ENCODE measurements at places on chromosomes 2 and 18.

DNA sequence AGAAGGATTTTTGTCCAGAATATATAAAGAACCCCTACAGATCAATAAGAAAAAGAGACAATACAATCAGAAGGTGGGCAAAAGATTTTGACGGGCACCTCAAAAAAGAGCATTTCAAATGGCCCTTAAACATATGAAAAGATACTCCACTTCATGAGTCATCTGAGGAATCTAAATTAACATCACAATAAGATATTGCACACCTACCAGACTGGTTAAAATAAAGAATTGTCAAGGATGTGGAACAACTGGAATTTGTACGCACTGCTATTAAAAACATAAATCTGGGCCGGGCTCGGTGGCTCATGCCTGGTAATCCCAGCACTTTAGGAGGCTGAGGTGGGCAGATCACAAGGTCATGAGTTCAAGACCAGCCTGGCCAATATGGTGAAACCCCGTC is 17.0 kb upstream of the NCOA1 start:
- no peaks in the 10 kb centered on the region for H3K4me1 ChIP-seq
- H3K4me3 ChIP-seq: no peak overlapping the region
- H3K36me3 ChIP-seq: no peaks in the 10 kb centered on the region
- H3K27me3 ChIP-seq: no peaks in the 10 kb centered on the region
- no peak for DNase-seq

GRCh38 chr2:98501223-98501622 is 56.6 kb downstream of the INPP4A start:
- no peak overlapping the region for H3K4me3 ChIP-seq
- H3K4me1 ChIP-seq: peaks cover 40% of the 10 kb centered on the region
- H3K27me3 ChIP-seq: no peaks in the 10 kb centered on the region

- H3K27me3 ChIP-seq: peaks cover 2% of the 10 kb centered on the region
- no peak overlapping the region for H3K4me3 ChIP-seq
- H3K36me3 ChIP-seq: no peaks in the 10 kb centered on the region
These were observed 1249.2 kb upstream of the ZEB2 start for GRCh38 chr2:145769011-145769716.

DNA sequence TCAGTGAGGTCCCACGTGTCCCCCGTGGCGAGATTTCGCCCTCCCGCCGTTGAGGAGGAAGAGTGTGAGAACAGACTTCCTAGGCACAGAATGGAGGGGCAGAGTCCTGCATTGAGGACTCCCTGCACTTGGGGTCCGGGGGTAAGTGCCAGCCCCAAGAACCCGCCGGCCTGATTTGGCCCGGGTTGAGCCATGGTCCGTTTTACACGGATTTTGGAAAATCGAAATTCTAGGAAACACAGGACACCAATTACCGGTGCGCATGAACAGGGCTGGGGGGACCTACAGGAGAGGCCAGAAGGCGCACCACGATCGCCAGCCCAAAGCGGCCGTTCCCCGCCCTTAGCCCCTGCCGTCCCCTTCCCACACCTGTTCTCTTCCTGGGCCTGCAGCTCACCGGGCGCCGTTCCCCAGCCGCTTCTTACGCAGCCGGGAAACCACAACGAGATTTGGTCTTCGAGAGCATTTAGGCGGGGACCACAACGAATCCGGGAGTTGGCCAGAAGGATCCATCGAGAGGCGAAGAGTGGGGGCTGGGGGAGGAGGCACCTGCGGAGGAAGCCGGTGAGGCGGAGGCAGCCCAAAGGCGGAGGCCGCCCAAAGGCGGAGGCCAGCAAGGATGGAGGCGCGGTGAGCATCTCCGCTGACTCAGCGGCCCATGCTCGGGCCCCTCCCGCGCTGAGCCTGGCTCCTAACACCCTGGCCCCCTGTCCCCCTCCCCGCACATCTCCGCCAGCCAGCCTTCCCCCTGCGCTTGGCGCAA is 464 bp upstream of the TLX2 start:
- H3K36me3 ChIP-seq: no peaks in the 10 kb centered on the region
- no peak overlapping the region for H3K27ac ChIP-seq
- peaks cover 65% of the 10 kb centered on the region for H3K27me3 ChIP-seq
- H3K4me1 ChIP-seq: peaks cover 31% of the 10 kb centered on the region

DNA sequence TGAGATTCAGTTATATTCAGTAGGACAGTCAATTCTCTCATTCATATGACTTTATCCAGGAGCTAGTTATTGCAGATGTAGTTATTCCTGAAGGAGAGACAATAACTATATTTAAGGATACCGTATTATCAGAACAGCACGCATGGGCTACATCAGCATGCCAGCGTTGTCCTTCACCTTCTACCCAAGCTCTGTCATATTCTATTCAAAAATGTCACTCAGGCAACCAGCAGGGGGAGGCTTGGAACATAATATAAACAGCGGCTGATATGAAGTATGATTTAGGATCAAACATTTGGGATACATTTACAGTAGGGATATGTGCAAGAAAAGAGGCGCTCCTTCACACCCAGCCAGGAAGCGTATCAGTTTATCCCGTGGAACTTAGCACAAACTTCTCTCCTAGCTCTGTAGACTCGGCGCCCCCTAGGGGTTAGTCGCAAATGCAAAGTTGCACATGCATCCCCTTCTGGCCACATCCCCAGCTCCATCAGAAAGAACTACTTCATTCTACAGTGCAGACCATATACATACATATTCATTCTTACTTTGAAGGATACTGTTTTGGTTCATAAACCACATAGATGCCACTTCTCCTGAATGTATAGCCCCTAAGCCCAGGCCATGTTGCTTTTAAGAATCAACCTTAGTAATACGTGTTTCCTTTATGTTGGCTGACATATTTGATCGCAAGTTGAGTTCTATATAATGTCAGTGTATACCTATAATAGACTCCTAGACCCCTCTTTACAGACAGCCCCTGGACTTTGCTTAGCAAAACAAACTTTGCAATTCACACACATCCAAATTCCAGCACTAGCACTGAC is 759.4 kb downstream of the ADCYAP1 start:
- peak; percentile 4 for DNase-seq
- H3K27me3 ChIP-seq: no peaks in the 10 kb centered on the region
- no peaks in the 10 kb centered on the region for H3K36me3 ChIP-seq
- no peaks in the 10 kb centered on the region for H3K4me1 ChIP-seq
- no peak overlapping the region for H3K4me3 ChIP-seq

GRCh38 chr2:59691518-59692190 is 861.8 kb downstream of the BCL11A start:
- H3K4me1 ChIP-seq: no peaks in the 10 kb centered on the region
- H3K4me3 ChIP-seq: no peak overlapping the region
- DNase-seq: no peak
- H3K27ac ChIP-seq: no peak overlapping the region
- H3K36me3 ChIP-seq: no peaks in the 10 kb centered on the region

DNA sequence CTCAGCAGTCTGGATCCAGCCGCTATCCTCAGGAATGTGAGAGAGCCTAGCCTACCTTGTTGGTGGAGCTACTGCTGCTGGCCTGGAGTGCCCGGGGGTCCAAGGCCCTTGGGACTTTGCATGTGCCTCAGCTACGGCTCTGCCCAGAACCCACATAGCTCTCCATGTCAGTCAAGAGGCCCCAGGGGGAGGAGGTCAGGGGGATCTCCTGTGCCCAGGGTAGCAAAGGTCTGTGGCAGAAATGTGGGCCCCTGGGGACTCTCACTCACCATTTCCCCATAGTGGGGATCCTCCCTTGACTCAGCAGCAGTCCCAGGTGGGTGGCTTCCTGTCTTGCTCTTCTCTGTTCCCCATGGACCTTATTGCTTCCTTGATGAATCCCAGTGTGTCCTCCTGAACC is 342.7 kb upstream of the CHAC2 start:
- no peaks in the 10 kb centered on the region for H3K27me3 ChIP-seq
- no peak overlapping the region for H3K4me3 ChIP-seq
- H3K27ac ChIP-seq: no peak overlapping the region
- H3K36me3 ChIP-seq: no peaks in the 10 kb centered on the region
- no peaks in the 10 kb centered on the region for H3K4me1 ChIP-seq

DNA sequence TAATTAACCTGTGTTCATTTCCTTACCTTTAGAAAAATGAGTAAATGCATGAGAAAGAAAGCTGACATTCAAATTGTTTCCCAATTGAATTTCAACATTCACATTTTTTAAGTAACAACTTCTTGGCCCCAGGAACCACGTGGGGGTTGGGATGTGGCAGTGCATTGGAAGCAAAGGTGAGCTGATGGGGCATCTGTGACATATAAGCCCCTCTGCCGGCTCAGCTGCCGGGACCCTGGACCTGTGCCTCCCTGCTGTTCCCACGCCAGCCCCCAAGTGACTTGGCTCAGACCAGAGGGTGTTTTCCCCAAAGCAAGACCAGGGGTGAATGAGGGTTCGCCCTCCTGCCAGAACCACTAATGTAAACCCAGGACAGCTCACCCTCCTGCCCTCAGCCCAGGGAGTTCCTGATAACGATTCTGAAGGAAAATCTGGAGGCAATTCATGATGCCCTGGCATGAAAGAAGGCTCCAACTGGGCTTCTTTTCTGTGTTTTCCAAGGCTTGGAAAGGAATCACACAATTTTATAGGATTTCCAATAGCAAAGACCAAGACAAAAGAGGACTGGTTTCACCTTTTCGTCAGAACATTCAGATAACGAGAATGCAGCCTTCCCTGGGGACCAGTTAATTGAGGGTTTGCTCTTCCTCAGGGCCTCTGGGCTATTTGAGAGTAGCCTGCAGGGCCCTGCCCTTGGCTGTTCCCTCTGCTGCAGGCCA is 193.2 kb upstream of the TWIST2 start:
- H3K36me3 ChIP-seq: no peaks in the 10 kb centered on the region
- H3K4me1 ChIP-seq: no peaks in the 10 kb centered on the region
- no peaks in the 10 kb centered on the region for H3K27me3 ChIP-seq
- H3K27ac ChIP-seq: no peak overlapping the region

- no peak overlapping the region for H3K27ac ChIP-seq
- H3K4me1 ChIP-seq: no peaks in the 10 kb centered on the region
- no peaks in the 10 kb centered on the region for H3K36me3 ChIP-seq
- H3K4me3 ChIP-seq: no peak overlapping the region
These were observed 161.9 kb upstream of the EPAS1 start for GRCh38 chr2:46135228-46135855.

DNA sequence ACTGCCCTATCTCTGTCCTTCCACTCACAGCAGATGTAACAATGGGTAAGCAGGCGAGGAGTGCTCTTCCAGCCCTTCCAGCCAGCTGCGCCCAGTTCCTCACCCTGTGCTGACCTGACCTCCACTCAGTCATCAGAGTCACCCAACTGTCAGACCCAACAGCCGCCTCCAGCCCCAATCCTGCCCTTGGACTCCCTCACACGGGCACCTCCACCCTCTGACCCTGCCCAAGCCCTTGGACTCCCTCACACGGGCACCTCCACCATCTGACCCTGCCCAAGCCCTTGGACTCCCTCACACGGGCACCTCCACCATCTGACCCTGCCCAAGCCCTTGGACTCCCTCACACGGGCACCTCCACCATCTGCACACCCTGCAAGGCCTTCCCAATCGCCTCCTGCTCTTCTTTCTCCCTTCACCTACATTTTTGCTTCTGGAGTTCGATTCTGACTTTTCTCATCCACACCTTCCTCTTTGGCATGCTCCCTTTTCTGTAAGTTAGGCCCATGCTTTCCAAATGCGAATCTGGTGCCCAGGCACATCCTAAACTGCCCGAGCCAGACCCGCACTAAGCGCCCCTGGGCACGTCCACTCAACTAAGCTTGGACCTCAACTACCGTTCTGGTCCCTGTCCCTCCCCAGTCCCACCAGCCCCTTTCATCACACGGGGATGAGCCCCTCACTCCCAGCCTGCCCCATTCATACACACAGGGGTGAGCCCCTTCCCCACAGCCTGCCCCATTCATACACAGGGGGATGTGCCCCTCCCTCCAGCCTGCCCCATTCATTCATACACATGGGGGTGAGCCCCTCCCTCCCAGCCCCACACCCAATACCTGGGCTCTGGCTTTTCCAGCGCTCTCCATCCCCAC is 15.9 kb downstream of the EIPR1 start:
- no peak overlapping the region for H3K27ac ChIP-seq
- H3K4me3 ChIP-seq: no peak overlapping the region
- H3K36me3 ChIP-seq: no peaks in the 10 kb centered on the region
- no peak for DNase-seq

GRCh38 chr18:49510393-49511115 is 23.5 kb upstream of the C18orf32 start:
- peak; percentile 43 for DNase-seq
- no peaks in the 10 kb centered on the region for H3K27me3 ChIP-seq
- H3K27ac ChIP-seq: no peak overlapping the region
- no peaks in the 10 kb centered on the region for H3K36me3 ChIP-seq
- no peaks in the 10 kb centered on the region for H3K4me1 ChIP-seq
- H3K4me3 ChIP-seq: no peak overlapping the region

- DNase-seq: no peak
- H3K36me3 ChIP-seq: peaks cover 11% of the 10 kb centered on the region
- H3K27me3 ChIP-seq: no peaks in the 10 kb centered on the region
- H3K4me1 ChIP-seq: no peaks in the 10 kb centered on the region
These were observed 85.5 kb downstream of the PIGN start for GRCh38 chr18:62101321-62101721.

- DNase-seq: no peak
- H3K27me3 ChIP-seq: peaks cover 2% of the 10 kb centered on the region
- no peak overlapping the region for H3K27ac ChIP-seq
- H3K4me1 ChIP-seq: no peaks in the 10 kb centered on the region
- H3K4me3 ChIP-seq: no peak overlapping the region
These were observed 112.4 kb downstream of the DNER start for GRCh38 chr2:229601936-229602335.

DNA sequence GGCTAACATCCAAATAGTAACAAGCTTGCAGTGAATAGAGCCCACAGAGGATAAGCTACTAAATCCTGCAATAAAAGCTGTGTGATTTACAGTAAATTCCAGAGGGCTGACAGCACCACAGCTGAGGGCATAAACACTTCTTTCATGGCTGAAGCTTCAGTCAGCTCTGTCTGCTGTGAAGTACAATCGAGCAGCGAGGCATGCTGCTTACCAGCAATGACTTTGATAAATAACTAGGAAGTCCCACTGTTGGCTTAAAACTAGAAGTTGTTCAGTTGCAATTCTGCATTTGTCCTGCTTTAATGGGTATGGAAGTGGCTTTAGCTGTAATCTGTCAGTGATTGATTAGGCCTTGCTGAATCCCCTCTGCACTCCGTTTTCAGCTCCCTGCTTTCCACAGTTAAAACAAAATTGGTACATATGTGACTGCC is 65.2 kb upstream of the FIGN start:
- H3K4me1 ChIP-seq: no peaks in the 10 kb centered on the region
- no peak for DNase-seq
- no peaks in the 10 kb centered on the region for H3K36me3 ChIP-seq
- H3K27me3 ChIP-seq: no peaks in the 10 kb centered on the region
- H3K4me3 ChIP-seq: no peak overlapping the region
- no peak overlapping the region for H3K27ac ChIP-seq

GRCh38 chr2:187478719-187479118 is 30.7 kb upstream of the CALCRL start:
- H3K27ac ChIP-seq: no peak overlapping the region
- no peak for DNase-seq
- no peaks in the 10 kb centered on the region for H3K4me1 ChIP-seq
- H3K36me3 ChIP-seq: no peaks in the 10 kb centered on the region

- no peaks in the 10 kb centered on the region for H3K4me1 ChIP-seq
- H3K36me3 ChIP-seq: no peaks in the 10 kb centered on the region
- H3K27ac ChIP-seq: no peak overlapping the region
- no peaks in the 10 kb centered on the region for H3K27me3 ChIP-seq
These were observed 201.0 kb downstream of the CAMKMT start for GRCh38 chr2:44562737-44563136.

Measured in natural killer cell (primary cell).